ENCODE measurements at places on chromosomes 16 and 17.

DNA sequence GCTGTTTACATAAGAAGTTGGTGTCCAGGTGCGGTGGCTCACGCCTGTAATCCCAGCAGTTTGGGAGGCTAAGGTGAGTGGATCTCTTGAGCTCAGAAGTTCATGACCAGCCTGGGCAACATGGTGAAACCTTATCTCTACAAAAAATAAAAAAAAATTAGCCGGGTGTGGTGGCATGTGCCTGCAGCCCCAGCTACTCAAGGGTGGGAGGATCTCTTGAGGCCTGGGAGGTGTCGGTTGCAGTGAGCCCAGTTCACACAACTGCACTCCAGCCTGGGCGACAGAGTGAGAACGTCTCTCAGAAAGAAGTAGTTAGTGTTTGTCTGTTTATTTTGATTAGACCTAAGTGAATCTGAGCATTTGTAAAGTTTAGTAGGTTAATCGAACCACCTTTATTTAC is 12.8 kb downstream of the DDX19A start:
- no peak for DNase-seq
- no peak overlapping the region for H3K4me3 ChIP-seq
- H3K27ac ChIP-seq, result no peak overlapping the region
- H3K27me3 ChIP-seq, result no peaks in the 10 kb centered on the region
- peaks cover 6% of the 10 kb centered on the region for H3K36me3 ChIP-seq

- DNase-seq, result no peak
- H3K27ac ChIP-seq, result no peak overlapping the region
- H3K36me3 ChIP-seq, result no peaks in the 10 kb centered on the region
- no peaks in the 10 kb centered on the region for H3K27me3 ChIP-seq
These were observed 2287.0 kb downstream of the TP53TG3F start for GRCh38 chr16:35746281-35746962.

DNA sequence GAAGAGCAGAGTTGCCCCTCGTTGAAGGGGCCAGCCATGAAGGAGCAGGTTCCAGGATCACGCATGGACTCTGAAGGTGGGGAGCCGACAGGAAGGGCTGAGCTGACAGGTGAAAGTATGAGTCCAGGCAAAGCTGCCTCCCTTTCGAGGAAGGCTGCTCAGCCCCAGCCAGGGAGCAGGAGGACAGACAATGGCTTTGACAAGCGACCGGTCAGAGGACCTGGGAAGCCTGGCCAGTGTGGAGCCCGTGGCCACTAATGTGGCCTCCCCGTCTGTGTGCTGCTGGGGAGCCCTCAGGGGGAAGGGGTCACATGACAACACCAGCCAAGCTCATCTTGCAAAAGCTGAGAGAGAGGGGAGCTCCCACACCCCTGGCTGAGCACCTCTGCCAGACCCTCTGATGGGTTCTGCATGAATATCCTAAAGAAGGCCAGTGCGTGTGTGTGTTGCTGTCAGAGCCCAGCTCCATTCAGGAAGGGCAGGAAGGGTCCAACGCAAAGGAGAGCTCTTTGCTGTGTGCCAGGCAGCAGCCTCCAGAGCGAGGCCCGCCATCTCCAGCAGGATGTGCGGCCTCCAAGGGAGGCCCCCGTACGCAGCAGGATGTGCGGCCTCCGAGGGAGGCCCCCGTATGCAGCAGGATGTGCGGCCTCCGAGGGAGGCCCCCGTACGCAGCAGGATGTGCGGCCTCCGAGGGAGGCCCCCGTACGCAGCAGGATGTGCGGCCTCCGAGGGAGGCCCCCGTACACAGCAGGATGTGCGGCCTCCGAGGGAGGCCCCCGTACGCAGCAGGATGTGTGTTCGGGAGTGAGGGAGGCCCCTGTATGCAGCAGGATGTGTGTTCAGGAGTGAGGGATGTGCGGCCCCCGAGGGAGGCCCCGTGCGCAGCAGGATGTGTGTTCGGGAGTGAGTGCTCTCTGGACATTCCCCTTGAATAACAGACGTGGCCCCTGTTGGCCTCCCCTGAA is 102.1 kb upstream of the CHMP6 start:
- H3K4me1 ChIP-seq, result no peaks in the 10 kb centered on the region
- no peak overlapping the region for H3K27ac ChIP-seq
- DNase-seq, result no peak
- H3K27me3 ChIP-seq, result no peaks in the 10 kb centered on the region
- no peak overlapping the region for H3K4me3 ChIP-seq

DNA sequence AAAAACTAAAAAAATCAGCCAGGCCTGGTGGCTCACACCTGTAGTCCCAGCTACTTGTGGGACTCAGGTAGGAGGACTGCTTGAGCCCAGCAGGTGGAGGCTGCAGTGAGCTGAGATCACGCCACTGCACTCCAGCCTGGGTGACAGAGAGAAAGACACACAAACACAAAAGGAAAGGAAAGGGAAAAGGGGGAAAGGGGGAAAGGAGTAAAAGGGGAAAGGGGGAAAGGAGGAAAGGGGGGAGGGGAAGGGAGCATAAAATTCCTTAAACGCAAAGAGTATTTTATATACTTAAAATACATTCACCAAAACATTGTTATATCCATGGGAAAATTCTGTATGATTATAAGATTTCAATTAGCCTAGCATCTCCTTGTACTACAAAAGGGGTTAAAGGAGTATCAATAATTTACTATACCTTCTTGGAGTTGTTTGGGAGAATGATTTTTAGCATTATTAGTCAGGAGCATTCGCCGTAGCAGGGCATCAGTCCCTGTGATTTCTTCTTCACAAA is 17.3 kb upstream of the BRIP1 start:
- H3K27me3 ChIP-seq, result no peaks in the 10 kb centered on the region
- H3K36me3 ChIP-seq, result no peaks in the 10 kb centered on the region
- no peak overlapping the region for H3K4me3 ChIP-seq
- H3K27ac ChIP-seq, result no peak overlapping the region
- H3K4me1 ChIP-seq, result no peaks in the 10 kb centered on the region
- DNase-seq, result no peak

DNA sequence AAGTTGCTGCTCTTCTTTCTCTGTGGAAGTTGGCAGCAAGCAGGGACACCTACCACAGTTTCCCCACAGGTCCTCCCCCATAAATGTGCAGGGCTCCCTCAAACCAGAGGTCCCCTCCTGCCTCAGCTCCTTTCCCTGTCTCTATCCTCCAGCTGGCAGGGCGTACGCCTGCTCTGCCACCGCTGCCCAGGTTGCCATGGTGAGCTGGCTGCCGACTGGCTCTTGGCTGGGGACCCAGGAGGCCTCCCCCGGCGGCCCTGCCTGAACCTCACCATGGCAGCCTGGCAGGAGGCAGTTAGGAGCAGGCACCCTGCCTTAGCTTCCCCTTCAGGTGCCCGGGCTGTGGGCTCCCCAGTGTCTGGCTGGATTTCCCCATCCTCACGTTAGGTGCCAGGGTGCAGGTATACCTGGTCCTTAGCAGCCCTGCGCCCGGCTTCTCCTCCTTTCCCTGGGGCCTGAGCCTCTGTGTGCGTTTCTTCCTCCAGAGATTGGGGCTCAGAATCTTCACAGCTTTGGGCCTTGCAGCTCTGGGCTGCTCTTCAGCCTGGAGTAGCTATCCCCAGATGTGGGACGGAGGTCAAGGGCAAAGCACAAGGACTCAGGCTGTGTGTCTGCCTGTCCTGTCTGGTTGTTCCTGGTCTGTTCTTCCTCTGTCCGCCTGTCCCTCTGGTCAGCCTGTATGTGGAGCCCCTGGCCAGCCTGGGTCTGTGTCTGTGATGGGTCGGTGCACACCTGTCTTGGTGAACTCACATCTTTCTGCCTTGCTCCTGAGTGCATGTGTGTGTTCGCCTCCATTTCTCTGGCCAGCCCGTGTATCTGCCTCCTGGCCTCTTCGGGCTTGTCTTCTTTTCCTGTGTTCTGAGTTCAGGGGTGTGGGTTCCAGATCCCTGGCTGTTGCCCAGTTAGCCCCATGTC is 15.7 kb downstream of the GJD3 start:
- H3K4me3 ChIP-seq, result no peak overlapping the region
- H3K4me1 ChIP-seq, result peaks cover 41% of the 10 kb centered on the region
- no peak overlapping the region for H3K27ac ChIP-seq
- no peak for DNase-seq
- H3K36me3 ChIP-seq, result peaks cover 4% of the 10 kb centered on the region
- no peaks in the 10 kb centered on the region for H3K27me3 ChIP-seq

- DNase-seq, result no peak
- peaks cover 4% of the 10 kb centered on the region for H3K4me1 ChIP-seq
- no peaks in the 10 kb centered on the region for H3K36me3 ChIP-seq
- H3K27ac ChIP-seq, result no peak overlapping the region
- no peak overlapping the region for H3K4me3 ChIP-seq
- no peaks in the 10 kb centered on the region for H3K27me3 ChIP-seq
These were observed 84.3 kb downstream of the PRKCA start for GRCh38 chr17:66386498-66387351.
